Upper lobe of right lung (tissue), 1 donor: ENCODE measurements at places on chromosomes 7 and 10.

DNA sequence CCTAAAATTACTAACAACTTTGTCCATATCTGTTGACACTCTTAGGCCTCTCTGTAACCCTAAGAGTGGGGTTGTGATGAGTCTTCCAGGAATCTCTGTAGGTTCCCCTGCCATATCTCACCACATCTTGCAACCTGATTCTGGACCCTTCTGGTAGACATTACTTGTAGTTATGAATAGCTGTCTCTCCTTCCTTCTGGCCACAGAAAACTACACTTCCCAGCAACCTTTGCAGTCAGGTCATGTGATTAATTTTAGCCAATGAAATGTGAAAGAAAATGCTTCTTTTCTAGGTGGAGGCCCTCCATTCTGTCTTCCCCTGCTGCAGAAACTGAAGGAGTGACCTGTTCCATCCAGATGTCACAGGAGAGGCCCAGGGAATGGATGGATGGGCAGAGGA lies 147.6 kb upstream of the AOAH start:
- DNase-seq, result no peak

DNA sequence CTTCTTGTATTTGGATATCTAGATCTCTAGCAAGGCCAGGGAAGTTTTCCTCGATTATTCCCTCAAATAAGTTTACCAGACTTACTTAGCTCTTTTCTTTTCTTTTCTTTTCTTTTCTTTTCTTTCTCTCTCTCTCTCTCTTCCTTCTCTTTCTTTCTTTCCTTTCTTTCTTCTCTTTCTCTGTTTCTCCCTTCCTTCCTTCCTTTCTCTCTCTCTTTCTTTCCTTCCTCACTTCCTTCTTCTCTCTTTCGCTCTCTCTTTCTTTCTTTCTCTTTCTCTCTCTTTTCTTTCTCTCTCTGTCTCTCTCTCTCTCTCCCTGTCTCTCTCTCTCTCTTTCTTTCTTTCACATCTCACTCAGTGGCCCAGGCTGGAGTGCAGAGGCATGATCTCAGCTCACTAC lies 37.0 kb downstream of the UPP1 start:
- no peak for DNase-seq

DNA sequence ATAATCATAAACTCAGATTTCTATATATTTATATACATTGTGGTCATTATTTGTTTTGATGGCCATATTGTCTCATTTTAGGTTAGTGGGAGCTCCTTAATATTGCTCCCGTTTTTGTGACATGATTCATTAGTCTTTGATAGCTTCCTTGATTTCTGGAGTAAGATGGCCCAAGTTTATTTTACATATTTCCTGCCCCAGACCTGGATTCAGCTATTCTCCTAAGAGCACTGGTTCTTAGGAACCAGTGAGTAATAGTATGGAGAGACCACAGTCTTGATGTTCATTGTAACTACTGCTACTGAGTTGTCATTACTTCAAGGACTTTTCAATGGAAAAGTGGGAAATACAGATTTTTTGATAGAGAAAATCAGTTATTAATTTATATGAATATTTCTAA lies 6.0 kb downstream of the TFPI2 start:
- no peak for DNase-seq

DNA sequence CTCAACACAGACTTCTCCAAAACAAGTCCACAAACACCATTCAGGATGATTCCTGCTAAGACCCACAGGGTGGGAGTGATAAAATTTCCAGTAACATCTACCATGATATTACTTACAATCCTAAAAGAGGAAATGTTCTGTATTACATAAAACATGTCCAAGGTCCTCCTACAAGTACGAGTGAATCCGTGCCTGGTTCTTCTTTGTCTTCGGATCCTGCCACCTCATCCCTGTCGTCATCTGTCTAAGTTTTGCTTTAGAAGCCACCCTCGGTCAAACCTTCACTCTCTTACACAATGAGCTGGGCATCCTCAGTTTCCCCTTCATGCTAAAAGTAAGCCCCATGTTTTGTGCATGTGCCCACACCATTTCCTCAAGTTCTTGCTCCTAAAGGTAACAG lies 279.0 kb downstream of the KCNMA1 start:
- DNase-seq, result no peak
